ENCODE measurements at places on chromosomes 4 and X. TPM values are rescaled to one million over a fixed set of nuclear protein-coding genes. Genes with fewer than 3 reads are reported as not detected.

RHOXF2B gene
- not detected for total RNA-seq

MAGED4B gene
- 88.7 TPM for total RNA-seq

GNRHR gene
- total RNA-seq, result not detected

ABCG2 gene
- total RNA-seq, result 2.1 TPM

NELFA gene
- 72.6 TPM for total RNA-seq

ARMCX4 gene
- 13.9 TPM for total RNA-seq

GSX2 gene
- total RNA-seq, result not detected

ADH1C gene
- 0.23 TPM for total RNA-seq

SAGE1 gene
- total RNA-seq, result not detected

NKX3-2 gene
- total RNA-seq, result not detected

IRS4 gene
- total RNA-seq, result 11.4 TPM

MAGEC1 gene
- not detected for total RNA-seq

CSAG3 gene
- 14.1 TPM for total RNA-seq

FRMD7 gene
- not detected for total RNA-seq

TREX2 gene
- total RNA-seq, result 1.0 TPM

PFKFB1 gene
- 1.1 TPM for total RNA-seq

NHS gene
- total RNA-seq, result 4.5 TPM

XAGE1A gene
- not detected for total RNA-seq
